ENCODE measurements at places on chromosomes 6 and 20.
A peak's percentile ranks its signal among the peaks of the same experiment; 100 is the strongest.

DNA sequence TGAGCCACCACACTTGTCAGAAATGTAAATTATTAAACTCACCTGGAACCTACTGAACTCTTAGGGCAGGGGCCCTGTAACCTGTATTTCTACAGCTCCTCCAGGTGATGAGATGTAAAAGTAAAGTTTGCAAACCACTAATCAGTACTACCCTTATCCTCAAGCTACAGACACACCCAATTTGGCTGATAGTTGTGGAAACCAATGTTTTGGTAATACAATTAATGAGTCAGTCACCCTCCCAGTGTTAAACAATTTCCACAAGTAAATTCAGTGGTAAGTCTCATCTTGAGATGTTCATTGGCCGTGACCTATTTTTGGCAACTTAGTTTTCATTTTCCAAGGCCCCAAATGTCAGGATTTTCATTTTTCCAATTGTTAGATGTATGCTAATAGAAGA lies 29.6 kb downstream of the GCNT2 start:
- DNase-seq = no peak

GRCh38 chr6:133759524-133759923 lies 129.4 kb upstream of the TCF21 start:
- DNase-seq = no peak

DNA sequence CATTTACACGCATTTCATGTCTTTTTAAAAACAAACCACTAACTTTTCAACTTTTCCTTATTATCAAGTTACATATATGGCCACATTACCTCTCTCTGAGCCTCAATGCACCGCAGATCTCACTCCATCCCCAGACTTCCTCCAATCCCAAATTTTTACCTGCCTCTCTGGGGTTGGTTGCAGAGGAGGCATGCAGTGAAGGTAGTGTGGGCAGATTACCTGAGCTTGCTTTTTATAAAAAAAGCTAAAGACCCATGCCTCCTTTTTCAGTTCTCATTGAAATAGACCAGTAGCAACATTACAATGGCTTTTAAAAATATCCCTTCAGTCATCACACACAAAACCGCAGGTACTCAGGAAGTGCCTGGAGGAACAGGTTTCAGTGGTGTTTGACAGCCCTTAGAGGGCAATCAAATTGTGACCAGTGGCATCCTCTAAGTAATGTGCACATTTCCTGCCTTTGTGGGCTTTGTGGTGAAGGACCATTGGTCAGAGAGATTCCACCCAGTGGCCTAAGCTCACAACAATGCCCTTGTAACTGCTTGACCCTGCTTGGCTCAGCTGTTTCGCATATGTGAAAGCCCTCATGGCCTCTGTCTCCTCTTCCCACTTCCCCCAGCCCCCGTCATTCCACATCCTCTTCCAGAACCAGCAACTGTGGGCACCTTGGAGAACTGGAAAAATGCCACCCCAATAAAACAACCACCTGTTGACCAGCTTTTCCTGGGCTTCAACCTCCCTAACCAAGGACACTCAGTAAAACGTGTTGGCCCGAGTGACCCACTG lies 30.2 kb upstream of the IL17A start:
- no peak for DNase-seq

DNA sequence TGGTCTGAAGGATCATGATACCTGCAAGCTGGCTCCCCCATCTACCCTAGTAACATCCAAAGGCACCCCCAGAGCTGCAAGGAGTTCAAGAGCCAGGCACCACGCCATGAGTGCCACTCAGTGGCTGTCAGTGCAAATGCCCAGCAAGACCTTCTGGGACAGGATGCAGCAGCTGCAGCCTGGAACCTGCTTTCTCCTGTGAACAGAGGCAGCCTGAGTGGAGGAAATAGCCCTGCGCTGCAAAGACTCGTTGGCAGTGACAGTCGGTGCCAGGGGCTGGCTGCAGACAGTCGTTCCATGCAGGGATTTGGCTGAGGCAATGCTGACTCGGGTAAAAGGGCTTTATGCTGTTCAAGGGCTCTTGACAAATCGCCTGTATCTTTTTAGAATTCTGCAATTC lies 15.7 kb upstream of the SSTR4 start:
- DNase-seq = no peak

DNA sequence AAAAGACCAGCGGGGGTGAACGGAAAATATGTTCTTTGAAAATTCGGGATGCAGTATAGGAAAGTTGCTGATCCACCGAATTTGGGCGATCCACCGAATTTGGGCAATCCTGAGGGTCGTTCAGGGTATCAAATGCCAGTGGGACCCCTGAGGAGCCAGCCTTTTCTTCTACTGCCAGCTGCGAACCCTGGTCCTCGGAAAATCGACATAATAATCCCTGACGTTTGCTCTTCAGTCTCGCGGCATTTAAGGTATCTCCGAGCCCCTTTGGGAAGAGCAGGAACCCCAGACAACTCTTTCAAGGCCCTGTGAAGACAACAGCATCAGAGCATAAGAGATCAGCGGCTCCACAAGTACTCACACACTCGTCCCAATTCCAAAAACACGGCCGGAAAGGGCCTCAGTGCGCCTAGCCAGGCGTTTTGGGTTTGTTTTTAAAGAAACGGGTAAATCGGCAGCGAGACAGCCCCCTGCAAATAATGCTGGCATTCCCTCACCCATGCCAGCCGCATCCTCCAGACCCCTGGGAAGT lies 1.0 kb downstream of the SIM1 start:
- DNase-seq = no peak

- peak; percentile 11 for DNase-seq
Measured at GRCh38 chr20:3312940-3313682, 74.1 kb upstream of the SLC4A11 start.

DNA sequence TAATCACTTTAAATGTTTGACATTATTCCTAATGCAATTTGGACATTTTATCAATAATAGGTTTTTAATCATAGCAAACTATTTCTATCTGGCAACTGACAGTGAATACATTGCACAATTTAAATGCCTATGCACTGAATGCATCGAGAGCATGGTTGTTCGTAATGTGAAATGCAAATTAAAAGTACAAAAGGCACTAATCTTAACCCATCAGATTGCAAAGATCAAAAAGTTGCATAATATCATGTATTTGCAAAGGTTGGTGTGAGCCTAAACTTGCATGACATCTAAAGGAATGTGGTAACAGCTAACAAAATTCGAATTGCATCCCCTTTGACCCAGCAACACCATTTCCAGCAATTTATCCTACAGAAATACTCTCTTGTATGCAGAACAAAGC lies 469.9 kb upstream of the IRAK1BP1 start:
- no peak for DNase-seq

DNA sequence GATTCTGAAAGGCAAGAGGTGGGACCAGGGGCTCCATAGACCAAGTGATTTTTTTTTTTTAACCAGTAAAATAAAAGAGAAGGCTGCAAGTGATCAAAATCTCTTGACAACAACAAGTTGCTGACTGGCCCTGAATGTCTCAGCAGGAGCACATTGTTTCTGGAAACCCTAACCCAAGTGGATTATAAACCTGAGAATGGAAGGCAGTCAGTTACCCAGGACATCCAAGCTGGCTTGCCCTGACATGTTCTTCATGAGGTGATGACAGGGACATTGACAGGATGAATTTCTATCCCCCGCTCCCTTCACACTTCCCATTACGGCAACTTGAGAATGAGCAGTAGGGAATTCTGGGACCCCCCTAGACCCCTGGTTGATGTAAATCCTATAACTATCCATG lies 49.6 kb upstream of the RIPOR2 start:
- DNase-seq = no peak

- no peak for DNase-seq
Measured at GRCh38 chr20:53569606-53570307, 23.9 kb downstream of the ZNF217 start.

GRCh38 chr20:36121981-36122930 lies 32.3 kb upstream of the EPB41L1 start:
- DNase-seq = no peak

GRCh38 chr20:60395991-60396390 lies 437.8 kb downstream of the CDH26 start:
- no peak for DNase-seq

- DNase-seq = no peak
Measured at GRCh38 chr6:111061508-111061907, 25.8 kb upstream of the SLC16A10 start.

GRCh38 chr6:148779142-148779562 lies 32.3 kb downstream of the UST start:
- DNase-seq = no peak

GRCh38 chr6:136069119-136069518 lies 181.0 kb downstream of the MTFR2 start:
- DNase-seq = peak; percentile 33

DNA sequence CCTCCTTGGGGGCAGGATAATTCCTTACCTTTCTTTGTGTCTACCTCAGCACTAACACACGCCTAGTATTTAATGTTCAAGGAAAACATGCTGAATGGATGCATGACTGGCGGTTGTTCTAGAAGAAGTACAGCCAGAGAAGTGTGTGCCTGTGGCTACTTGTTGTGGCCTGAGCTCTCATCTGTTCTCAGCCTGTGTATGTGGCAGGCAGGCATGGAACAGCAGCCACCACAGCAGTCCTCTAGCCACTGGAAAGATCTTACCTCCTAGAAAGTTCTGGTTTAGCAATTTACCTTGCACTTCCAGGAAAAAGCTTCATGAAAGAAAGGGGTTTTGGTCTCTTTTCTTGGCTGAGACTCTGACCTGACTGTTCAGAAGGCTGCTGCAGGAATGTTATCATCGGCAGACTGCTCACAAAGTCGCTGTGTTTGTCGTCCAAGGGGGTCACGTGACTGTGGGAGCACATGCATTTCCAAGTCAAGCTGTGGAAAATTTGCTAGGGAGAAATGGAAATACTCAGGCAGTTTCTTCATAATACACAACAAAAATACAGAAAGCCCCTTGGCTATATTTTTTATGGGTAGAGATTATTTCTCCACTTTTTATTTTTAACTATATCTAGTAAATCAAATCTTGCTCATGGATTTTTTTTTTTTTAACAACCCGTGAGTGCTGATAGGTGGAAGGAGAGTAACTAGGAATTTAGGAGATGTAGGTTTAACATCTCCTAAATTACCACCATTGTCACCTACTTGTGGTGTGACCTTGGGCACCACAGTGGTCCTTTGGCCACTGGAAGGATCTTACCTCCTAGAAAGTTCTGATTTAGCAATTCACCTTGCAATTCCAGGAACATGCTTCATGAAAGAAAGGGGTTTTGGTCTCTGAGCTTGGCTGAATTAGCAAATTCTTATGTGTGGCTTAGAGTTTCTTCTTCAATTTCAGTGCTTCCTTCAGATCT lies 110.8 kb upstream of the GPR6 start:
- DNase-seq = no peak

- no peak for DNase-seq
Measured at GRCh38 chr6:154012852-154013251, 26.2 kb upstream of the OPRM1 start.

- no peak for DNase-seq
Measured at GRCh38 chr6:29685718-29686326, 4.9 kb upstream of the ZFP57 start.

DNA sequence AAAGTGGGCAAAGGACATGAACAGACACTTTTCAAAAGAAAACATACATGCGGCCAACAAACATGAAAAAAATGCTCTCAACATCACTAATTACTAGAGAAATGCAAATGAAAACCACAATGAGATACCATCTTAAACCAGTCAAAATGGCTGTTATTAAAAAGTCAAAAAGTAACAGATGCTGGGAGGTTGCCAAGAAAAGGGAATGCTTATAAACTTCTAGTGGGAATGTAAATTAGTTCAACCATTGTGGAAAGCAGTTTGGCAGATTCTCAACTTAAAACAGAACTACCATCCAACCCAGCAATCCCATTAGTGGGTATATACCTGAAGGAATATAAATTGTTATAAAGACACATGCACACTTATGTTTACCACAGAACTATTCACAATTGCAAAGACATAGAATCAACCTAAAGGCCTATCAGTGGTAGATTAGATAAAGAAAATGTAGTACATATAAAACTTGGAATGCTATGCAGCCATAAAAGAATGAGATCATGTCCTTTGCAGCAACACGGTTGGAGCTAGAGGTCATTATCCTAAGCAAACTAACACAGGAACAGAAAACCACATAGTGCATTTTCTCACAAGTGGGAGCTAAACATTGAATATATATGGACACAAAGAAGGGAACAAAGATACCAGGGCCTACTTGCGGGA lies 16.3 kb downstream of the CENPQ start:
- no peak for DNase-seq

- no peak for DNase-seq
Measured at GRCh38 chr6:144617191-144617590, 332.1 kb downstream of the UTRN start.

DNA sequence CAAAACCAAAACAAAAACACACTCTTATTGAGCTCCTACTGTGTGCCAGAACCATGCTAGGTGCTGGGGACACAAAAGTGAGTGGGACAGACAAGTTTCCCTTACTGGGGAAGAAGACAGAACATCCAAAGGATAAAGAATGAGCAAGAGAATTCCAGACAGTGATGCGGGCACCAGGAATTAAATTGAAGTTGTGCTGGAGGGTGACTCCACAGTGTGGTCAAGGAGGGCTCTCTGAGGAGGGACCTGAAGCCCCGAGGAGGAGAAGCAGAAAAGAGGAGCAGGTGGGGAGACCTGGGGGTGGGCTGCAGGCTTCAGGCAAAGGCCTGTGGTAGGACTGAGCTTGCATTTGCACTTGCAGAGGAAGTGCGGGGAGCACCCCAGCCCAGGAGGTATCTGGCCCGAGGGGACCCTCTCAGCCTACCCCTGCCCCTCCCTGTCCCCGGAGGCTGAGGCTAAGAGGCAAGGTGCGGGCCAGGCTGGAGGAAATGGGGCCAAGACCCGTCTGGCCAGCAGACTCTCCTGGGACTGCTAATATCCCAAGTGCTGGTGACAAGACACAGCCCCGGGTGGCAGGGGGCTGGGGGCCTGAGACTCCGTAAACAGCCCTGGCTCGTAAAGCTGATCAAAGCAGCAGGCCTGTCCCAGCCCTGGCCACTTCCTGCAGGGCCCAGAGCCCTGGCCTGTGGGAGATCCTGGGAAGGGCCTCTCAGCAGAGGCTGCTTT lies 57.1 kb downstream of the SNAI1 start:
- DNase-seq = no peak

DNA sequence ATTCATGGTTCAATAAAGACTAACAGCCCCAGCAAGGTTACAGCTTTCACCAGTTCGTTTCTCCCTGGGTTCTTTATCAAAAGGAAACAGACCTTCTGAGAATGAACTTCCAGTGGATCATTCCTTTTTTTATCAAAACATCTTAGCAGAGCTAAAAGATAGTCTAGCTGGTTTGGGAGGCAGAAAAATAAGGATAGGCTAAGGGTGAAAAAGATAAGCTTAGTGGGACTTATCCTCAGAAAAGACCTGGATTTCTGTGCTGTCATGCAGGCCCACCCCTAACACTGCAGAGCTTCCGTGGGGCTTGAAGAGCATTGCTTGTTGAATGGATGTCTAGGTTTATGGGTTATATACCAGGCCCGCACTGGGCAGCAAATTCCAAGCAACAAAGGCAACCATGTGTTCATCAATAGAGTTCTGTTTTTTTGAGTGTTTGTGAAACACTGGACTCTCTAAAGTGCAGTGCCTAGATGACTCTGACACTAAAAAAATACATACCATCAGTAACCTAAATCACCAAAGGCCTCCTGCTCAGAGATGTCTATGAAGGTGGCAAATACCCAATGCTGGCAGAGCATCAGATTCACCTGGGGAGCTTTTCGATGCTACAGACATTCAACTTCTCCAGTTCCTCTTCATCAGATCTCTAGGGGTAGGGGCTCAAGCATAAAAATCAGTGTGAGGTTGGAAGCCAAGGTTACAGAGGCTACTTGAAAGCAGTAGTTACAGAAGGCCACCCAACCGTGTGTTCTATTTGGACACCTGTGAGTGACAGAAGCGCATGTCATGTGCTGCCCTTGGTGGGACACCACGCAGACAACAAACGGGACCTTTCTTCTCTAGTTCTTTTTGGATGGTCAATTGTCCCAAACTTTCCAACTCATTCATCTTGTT lies 53.0 kb downstream of the TNFAIP3 start:
- DNase-seq = no peak
